ENCODE measurements at places on chromosomes 3 and 15. TPM values are rescaled to one million over a fixed set of nuclear protein-coding genes. Genes with fewer than 3 reads are reported as not detected.
A peak's percentile ranks its signal among the peaks of the same experiment; 100 is the strongest.

DNA sequence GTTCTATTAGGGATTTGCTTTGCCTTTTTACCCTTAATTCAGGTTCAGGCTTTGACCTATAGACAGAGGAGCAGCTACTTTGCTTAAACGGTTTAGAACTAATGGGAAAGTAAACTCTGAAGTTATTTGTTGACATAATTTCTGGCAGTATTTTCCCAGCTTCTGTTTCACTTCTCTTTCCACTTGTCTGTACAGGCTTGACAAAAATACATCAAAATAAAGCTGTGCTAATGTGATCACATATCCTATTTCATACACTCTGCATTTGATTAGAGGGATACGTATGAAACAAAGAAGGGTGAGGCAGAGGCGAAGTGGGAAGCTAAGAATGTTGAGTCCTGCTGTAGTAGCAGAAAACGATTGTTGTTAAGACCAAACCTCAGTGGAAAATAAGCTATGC is 389.1 kb upstream of the RARB start:
- DNase-seq: no peak

- DNase-seq: no peak
Observed at GRCh38 chr3:177928172-177928873, 607.9 kb upstream of the KCNMB2 start.

DNA sequence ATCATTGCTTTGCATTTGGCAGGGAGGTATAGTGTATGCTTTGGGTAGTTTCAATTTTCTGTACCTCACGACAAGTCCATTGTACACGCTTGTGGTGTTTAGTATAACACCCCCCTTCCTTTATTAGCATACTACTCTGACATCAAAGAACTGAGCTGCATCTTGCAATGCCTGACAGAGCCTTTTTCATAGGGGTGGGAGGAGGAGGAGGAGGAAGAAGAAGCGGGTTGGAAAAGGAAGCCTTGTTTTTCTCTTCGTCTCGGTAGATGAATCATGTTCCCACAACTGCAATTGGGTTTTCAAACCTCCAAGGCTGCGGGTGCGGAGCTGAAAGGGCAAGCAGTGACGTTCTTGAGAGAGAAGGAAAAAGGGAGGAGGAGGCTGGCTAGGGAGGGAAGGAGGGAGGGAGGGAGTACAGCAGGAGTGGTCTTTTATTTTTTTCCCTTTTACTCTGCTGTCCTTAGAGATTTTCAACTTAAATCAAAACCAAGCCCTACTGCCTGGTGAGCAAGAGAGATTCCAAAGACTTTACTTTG is 175.7 kb downstream of the KLHL25 start:
- peak; percentile 72 for DNase-seq

- DNase-seq: no peak
Observed at GRCh38 chr3:133940536-133940935, 44.9 kb upstream of the RAB6B start.

DNA sequence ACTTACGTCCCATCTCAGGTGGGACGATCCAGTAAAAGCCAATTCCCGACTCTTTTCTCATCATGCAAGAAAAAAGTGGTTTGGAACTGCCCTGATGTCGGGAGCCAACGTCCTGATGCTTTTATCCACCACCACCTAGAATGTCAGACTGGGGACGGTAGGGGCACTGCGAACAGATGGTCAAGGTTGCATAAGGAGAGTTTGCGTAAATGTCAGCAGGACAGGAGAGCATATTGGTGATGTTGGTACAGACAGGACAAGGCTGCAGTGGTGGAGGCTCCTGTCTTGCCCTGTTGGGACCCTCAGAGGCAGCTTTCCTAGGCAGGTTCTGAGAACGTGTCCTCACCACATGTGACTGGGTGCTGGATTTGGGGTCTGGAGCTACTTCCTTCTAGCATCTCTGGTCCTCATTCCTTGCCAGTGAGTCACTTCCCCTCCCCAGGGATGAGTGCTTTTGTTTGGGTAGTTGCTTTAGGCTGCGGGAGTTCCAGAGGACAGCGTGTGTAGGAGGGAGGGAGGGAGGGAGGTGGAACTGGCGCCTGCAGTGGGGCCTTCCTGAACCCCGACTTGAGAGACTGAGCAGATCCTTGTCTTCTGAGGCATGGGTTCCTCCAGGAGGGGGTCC is 21.0 kb downstream of the THSD4 start:
- DNase-seq: no peak

GRCh38 chr3:11596387-11596786 is 47.3 kb downstream of the VGLL4 start:
- DNase-seq: no peak

DNA sequence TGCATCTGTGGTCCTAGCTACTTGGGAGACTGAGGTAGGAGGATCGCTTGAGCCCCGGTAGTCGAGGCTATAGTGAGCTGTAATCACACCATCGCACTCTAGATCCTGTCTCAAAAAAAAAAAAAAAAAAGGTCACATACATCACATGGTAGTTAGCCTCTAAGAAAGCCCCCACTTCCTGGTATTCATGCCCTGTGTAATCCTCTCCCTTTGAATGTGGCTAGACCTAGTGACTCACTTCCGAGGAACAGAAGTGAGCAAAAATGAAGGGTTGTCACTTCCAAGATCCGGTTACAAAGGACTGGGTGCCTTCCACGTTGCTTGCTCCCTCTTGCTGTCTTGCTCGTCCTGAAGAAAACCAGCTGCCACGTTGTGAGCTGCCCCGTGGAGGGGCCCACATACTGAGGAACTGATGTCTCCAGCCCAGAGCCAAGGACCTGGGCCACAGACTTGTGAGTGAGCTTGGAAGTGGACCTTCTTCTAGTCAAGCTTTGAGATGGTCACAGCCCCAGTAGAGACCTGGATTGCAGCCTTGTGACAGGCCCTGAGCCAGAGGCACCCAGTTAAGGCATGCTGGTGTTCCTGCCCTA is 12.6 kb upstream of the LCTL start:
- DNase-seq: no peak

DNA sequence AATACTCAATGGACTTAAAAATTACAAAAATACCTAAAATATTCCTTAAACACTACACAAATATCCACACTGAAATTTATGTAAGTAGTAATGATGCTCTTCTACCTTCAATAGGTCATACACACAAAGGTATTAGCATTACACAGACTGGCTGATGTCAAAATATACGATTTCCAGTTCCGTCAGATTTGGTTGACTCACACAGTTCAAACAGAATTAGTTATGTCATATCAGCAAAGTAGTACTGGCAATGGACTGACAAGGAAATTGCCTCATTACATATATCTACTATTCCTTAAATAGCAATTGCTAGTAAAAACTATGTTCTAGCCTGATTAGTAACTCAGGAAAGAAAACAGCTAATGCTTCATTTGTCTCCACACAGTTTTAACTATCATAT is 70.8 kb downstream of the ADAM10 start:
- no peak for DNase-seq

DNA sequence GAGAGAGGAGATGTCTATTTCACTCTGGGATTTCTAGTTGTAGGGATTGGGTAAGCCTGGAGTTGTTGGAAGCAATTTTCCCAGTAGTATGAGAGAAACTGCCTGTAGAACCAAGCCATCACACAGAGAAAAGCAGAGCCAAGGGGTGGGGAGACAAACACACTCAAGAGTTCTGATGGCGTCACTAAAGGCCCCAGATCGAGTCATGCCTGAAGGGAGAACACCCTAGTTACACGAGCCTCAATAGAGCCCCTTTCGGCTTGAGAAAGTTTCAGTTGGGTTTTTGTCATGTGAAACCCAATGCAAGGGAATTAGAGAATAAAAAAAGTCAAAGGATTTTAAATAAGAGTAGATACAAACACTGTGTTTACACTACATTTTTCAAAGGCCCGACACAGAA is 66.1 kb upstream of the PFN2 start:
- DNase-seq: no peak

GRCh38 chr15:35321926-35322325 is 224.0 kb downstream of the DPH6 start:
- no peak for DNase-seq

- DNase-seq: no peak
Observed at GRCh38 chr15:88181613-88182012, 74.9 kb downstream of the NTRK3 start.

Gene TEX55
- total RNA-seq: not detected

Gene AGBL1
- not detected for total RNA-seq

Gene SH2D7
- total RNA-seq: not detected

Gene SAMMSON
- not detected for total RNA-seq

Gene POTEB2
- total RNA-seq: not detected

Gene CHMP2B
- total RNA-seq: 33.1 TPM

Gene PRSS50
- total RNA-seq: 0.10 TPM

Gene CCDC33
- total RNA-seq: not detected
